ENCODE measurements at places on chromosomes 11 and 22.

DNA sequence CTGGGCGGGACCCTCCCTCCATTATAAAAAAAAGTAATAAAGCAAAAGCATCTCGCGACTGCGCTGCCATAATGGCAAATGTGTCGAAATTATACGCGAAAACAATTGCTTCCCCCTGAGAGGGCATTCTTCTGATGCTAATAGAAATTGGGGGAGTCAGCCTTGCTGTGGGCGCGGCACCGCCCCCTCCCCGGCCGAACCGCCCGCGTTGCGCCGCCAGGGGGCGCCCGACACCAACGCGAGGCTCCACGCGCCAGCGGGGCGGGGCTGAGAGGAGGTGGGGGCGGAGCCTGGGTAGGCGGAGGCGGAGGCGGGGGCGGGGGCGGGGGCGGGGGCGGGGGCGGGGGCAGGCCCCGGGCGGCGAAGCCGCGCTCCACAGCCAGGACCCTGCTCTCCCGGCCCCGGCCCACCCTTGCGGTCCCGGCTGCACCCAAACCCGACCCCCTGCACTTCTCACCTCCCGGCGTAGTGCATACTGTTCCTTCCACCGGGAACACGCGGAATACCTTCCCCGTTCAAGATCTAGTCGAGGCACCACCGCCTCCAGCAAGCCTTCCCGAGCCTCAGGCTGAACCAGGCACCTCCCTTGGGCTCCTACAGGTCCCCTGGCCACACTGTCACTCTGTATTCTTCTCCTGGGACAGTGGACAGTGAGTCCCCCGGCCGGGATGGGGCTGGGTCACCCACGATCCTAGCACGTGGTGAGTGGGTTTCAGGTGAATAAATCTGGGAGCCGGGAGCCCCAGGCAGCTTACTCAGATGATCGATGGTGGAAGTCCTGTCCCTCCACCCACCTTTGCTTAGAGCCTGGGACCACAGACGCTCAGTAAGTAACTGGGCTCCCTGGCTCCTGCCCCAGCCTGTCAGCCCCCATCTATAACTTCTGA is 15.5 kb upstream of the UPK3A start:
- DNase-seq, result no peak

DNA sequence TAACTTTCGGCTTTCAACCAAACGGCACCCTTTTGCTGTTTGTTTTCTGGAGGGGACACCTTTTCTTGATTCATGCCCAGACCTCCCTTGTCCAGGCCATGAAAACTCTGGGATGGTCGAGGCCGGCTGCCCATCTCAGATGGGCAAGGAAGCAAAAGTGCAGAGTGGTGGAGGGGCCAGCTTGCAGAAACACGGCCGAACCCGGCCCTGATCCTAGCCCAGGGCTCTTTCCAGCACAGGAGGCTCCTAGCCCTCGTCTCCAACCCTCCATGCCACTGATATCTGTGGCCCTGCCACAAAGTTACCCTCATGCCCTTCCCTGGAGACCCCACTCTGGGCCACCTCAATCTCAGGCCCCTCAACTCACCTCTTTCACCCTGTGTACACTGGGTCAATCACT is 18.9 kb upstream of the SLC22A12 start:
- DNase-seq, result no peak

- DNase-seq, result no peak
Measured at GRCh38 chr11:93740031-93740729, 1.1 kb downstream of the TAF1D start.

DNA sequence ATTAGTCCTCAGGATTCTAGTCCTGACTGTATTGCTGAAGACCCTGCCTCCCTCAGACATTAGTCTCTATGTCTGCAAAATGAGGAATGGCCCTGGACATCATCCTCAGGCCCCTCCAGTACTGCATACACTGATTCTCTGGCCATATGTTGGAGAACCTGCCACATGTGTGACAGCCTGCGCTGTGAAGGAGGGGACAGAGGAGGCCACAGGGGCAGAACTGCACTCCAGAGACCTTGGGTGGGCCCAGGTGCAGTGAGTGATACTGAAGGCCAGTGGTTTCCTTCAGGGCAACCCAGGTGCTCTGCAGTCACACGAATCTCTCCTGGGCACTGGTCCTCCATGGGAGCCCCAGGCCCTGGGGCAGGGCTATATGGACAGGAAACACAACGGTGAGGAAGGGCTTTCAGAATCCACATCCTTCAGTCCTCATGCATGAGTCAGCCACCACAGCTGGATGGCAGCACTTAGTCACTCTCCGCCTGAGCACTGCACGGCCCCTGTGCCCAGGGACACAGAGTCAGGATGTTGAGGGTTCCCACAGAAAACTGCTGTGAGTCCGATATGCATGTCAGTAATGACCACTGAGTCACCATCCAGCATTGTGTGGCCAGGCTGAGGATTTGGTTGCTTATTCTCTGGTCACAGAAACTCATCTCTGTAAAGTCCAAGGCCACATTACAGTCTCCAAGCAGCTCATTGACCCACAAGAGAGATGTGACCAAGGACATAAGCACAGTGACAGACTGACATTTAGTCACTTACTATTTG is 39.7 kb downstream of the ME3 start:
- no peak for DNase-seq

DNA sequence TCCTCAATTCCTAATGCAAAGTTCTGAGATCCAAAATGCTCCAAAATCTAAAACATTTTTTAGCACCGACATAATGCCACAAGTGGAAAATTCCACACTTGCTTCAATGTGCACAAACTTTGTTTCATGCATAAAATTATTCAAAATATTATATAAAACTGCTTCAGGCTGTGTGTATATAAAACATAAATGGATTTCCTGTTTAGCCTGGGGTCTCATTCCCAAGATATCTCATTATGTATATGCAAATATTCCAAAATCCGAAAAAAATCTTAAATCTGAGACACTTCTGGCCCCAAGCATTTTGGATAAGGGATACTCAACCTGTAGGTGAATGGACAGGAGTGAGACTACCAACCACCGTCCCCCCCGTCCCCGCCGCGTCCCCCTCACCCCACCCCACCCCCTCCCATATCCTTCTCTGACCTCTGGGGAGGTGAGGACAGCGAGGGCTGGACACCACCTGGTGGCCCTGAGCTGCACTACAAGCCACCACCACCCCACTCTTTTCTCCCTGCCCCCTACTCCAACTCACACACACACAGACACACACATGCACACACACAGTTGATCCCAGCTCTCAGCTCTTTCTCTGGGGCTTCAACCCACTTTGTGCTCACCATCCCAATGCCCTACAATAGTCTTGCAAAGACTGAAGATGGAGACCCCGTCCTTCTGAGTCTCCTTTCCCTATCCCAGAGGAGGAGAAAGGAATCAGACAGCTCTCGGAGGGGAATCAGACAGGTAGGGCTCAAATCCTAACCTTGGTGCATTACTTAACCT is 101.0 kb downstream of the PDE2A start:
- no peak for DNase-seq

DNA sequence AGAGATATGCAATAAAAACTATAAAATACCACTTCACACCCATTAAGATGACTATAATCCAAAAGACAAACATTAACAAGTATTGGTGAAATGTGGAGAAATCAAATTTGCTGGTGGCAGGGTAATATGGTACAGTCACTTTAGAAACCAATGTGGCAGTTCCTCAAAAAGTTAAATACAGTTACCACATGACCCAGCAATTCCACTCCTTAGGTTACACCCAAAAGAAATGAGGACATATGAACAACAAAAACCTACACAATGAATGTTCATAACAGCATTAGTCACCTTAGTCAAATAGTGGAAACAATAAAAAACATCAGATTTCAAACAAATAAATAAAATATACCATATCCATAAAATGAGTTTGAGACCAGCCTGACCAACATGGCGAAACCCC is 52.6 kb downstream of the RDX start:
- DNase-seq, result no peak

GRCh38 chr11:64152841-64153691 is 12.8 kb downstream of the MACROD1 start:
- no peak for DNase-seq

DNA sequence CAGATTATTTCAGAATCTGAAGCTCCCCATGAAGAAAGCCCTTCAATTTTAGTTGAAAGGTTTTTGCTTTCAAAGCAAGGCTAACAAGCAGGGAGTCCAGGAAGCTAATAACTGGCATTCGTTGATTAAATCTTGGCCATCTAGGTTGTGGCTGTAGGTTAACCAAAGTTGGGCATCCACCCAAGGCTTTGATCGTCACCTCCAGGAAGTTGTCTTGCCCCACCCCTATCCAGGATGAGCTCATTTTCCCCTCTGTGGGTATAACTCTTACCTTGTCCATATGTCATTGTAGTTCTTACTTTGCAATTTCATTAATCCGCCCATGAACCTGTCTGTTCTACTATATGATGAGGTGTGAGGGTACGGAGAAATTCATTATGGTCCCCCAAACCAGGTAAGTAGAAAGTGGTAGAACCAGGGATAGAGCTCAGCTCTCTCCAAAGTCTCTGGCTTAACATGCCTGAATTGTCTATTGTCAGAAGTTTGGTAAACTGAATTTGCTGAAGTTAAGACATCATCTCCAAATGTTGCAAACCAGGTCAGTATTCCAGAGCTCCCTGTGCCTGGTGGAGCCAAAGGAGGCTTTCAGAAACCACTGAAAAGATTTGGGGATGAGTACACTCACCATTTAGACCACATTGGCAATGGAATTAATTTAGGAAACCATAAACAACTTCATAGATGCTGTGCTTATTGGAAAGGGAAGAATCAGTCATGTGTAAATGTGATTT is 97.1 kb downstream of the CD44 start:
- no peak for DNase-seq

Data from esophagus muscularis mucosa (tissue), 4 donors.